A549 treated with RU486 at 1 μM for 4 hours (cell line): ENCODE measurements at places on chromosomes 3 and 15. TPM values are rescaled to one million over a fixed set of nuclear protein-coding genes. Genes with fewer than 3 reads are reported as not detected.

Gene XXYLT1
- total RNA-seq: 9.6 to 13.0 TPM (median 12.4 TPM) in 5 replicates

Gene CCDC13
- total RNA-seq: 0.48 to 1.1 TPM (median 0.58 TPM) in 5 replicates

Gene GLDN
- total RNA-seq: 0.09 TPM in 1 of 5 replicates, not detected in the others

Gene CHL1
- not detected in 5 replicates for total RNA-seq

Gene MORC1
- total RNA-seq: not detected in 5 replicates

Gene HAUS2
- 14.5 to 21.0 TPM (median 19.6 TPM) in 5 replicates for total RNA-seq

Gene RGMA
- total RNA-seq: 0.15 to 0.39 TPM (median 0.18 TPM) in 5 replicates

Gene ZNF860
- 0.95 to 2.1 TPM (median 1.2 TPM) in 5 replicates for total RNA-seq

Gene OR4M2
- not detected in 5 replicates for total RNA-seq

Gene BCL2A1
- total RNA-seq: 11.8 to 26.2 TPM (median 16.5 TPM) in 5 replicates

Gene PLSCR5
- not detected in 5 replicates for total RNA-seq

Gene SLC51A
- not detected in 5 replicates for total RNA-seq

Gene ROPN1
- total RNA-seq: not detected in 5 replicates

Gene SERPINI2
- not detected in 5 replicates for total RNA-seq

Gene LRRIQ4
- total RNA-seq: not detected in 5 replicates

Gene ARIH2
- 54.8 to 65.9 TPM (median 64.7 TPM) in 5 replicates for total RNA-seq

Gene JAGN1
- 52.3 to 76.8 TPM (median 67.9 TPM) in 5 replicates for total RNA-seq

Gene SLC6A1
- not detected in 5 replicates for total RNA-seq

Gene BFSP2
- not detected in 5 replicates for total RNA-seq

Gene RASGRF1
- 0.23 to 0.66 TPM (median 0.35 TPM) in 5 replicates for total RNA-seq

Gene SECISBP2L
- total RNA-seq: 3.8 to 9.0 TPM (median 8.3 TPM) in 5 replicates

Gene TPRG1
- total RNA-seq: 0.13 to 0.38 TPM (median 0.25 TPM) in 5 replicates

Gene TJP1
- 47.2 to 73.0 TPM (median 64.0 TPM) in 5 replicates for total RNA-seq

Gene SSUH2
- 0.63 to 1.1 TPM (median 0.81 TPM) in 5 replicates for total RNA-seq

Gene RLBP1
- total RNA-seq: not detected in 5 replicates

Gene SLC9C1
- not detected in 5 replicates for total RNA-seq

Gene RBM15B
- total RNA-seq: 17.0 to 21.3 TPM (median 19.7 TPM) in 5 replicates

Gene GOLGA8G
- total RNA-seq: not detected in 5 replicates

Gene KCNAB1
- total RNA-seq: not detected in 5 replicates

Gene PLOD2
- 60.3 to 153 TPM (median 135 TPM) in 5 replicates for total RNA-seq

Gene EFHB
- 0.29 to 1.2 TPM (median 0.51 TPM) in 5 replicates for total RNA-seq

Gene ZNF620
- 1.5 to 1.8 TPM (median 1.6 TPM) in 5 replicates for total RNA-seq

Gene STRIT1
- total RNA-seq: not detected in 5 replicates

Gene CLDND1
- total RNA-seq: 50.8 to 66.3 TPM (median 57.8 TPM) in 5 replicates

Gene ZNF502
- total RNA-seq: 1.3 to 2.2 TPM (median 1.4 TPM) in 5 replicates

Gene TRPC1
- 2.6 to 9.1 TPM (median 7.8 TPM) in 5 replicates for total RNA-seq

Gene CPN2
- not detected in 5 replicates for total RNA-seq

Gene TMEM89
- total RNA-seq: not detected in 5 replicates

Gene ILDR1
- not detected in 5 replicates for total RNA-seq

Gene CMTM8
- 6.4 to 11.0 TPM (median 10.8 TPM) in 5 replicates for total RNA-seq

Gene XIRP1
- 0.03 to 0.10 TPM (median 0.05 TPM) in 4 of 5 replicates, not detected in the other for total RNA-seq

Gene TMC3
- not detected in 5 replicates for total RNA-seq
